ENCODE measurements at places on chromosomes 1 and 21.

GRCh38 chr1:111719674-111720132 is 19.5 kb downstream of the INKA2 start:
- no peak for DNase-seq

DNA sequence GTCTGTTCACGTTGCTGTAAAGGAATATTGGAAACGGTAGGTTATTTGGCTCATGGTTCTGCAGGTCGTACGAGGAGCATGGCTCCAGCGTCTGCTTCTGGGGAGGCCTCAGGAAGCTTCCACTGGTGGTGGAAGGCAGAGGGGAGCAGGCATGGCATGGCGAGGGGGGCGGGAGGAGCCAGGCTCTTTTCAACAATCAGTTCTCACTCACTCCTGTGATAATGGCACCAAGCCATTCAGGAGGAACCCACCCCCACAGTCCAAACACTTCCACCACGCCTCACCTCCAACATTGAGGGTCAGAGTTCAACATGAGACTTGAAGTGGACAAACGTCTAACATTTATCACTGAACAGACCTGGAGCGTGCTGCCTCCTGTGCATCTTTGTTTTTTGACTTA is 141.2 kb downstream of the PGBD5 start:
- no peak for DNase-seq

DNA sequence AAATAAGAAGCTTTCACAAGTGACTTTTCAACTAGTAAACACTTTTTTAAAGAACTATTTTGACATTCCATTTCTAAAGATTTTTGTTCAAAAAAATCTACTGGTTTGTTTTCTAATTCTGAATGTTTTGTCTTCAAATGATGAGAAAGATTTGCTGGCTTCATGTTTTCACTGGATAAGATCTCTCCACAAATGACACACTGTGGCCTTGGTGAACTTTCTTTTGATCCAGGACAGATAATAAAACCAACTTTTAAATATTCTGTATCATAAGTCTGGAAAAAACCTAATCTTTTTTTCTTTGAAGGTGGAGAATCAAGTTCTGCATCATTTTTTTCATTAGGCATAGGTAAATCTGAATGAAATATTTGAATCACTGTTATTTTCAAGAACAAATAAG is 3.4 kb upstream of the TMEM35B start:
- no peak for DNase-seq

GRCh38 chr1:207018707-207019106 is 13.8 kb downstream of the C1orf116 start:
- DNase-seq = no peak

DNA sequence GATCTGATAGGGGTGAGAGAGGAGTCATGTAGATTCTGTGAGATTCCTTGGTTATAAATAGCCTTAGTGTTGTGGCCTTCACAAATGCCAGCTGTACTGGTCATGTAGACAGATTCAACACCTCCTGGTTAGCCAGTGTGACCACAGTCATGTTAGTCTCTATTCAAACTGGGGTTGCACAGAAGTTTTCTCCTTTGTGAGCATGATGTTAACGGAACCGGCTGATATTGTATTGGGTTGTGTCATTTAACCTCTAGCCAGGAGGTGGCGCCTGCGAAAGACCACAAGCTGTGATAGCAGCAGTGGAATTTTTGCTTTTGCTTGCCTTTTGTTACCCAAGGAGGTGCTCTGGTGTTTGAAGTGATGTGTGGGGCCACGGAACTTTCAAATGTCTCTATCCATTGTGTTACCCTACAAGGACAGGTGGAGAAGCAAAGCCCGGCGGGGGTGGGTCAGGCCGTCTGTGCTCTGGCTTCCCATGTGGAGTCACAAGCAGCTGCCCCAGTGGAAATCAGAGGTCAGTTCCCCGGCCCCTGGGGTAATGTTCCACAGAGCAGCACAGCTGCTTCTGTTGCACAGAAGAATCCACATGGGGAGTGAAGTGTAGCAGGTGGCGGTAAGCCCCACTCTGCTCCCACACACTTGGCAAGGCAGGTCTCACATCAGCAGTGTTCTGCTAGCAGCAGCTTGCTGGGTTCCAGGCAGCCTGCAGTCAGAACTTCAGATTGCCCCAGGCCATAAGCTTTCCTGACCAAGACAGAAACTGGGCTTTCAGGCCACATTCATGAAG is 112.6 kb downstream of the ADAMTS1 start:
- DNase-seq = no peak

DNA sequence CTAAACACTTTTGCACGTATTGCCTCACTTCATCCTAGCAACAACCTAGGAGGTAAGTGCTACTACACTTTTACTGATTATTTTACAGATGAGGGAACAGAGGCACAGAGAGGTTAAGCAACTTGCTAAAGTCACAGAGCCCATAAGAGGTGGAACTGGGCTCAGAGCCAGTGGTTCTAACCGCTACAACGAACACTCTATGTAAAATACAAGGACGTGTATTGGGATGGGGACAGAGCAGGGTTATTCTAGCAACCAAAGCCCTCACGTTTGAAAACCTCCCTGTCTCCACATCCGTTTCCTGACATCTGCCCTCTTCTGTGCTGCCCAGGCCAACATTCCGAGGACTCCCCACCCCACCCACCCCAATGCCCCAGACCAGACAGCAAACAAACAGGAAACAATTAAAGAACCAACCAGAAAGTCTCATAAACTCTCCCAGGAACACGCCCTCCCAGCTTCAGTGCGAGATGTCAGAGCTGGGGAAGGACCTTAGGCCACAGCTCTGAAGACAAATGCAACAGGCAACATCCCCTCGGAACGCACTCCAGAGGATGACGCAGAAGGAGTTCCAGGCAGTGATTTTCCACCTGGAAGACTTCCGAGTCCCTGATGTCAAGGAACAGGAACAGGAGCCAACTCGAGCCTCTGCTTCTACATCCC is 41.1 kb downstream of the GLIS1 start:
- no peak for DNase-seq

- no peak for DNase-seq
Observed at GRCh38 chr1:178533121-178533946, 20.4 kb downstream of the TEX35 start.

DNA sequence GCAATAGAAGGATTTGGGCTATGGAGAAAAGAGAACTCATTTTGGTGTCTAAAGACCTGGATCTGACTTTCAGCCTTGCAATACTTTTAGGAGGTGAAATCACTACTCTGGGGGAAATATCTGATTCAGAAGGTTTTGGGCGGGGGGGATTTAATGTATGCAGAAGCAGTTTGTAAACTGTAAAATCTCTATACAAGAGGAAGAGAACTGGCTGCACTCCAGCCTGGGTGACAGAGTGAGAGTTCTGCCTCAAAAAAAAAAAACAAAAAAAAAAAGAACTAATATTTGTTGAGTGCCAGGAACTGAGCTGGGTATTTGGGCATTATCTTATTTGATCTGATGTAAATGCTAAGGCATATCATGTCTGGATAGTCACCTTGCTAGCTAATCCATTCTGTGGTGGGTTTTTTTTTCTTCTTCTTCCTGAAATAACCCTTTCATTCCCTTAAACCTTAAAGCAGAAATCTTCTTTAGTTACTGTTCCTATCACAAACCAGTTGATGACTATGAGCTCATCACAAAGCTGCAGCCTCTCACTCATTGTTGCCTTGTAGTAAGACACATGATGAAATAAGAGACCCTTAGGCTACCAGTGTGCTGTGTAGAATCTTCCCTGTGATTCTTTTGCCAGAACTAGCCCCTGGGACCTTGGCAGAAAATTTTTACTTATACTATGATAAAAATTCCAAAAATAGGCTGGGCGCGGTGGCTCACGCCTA is 35.6 kb upstream of the SLC16A1 start:
- DNase-seq = no peak

- DNase-seq = no peak
Observed at GRCh38 chr1:153717330-153717729, 10.5 kb upstream of the INTS3 start.

- no peak for DNase-seq
Observed at GRCh38 chr1:224061436-224061835, 52.5 kb upstream of the FBXO28 start.
